ENCODE measurements at places on chromosomes 2 and 18.

DNA sequence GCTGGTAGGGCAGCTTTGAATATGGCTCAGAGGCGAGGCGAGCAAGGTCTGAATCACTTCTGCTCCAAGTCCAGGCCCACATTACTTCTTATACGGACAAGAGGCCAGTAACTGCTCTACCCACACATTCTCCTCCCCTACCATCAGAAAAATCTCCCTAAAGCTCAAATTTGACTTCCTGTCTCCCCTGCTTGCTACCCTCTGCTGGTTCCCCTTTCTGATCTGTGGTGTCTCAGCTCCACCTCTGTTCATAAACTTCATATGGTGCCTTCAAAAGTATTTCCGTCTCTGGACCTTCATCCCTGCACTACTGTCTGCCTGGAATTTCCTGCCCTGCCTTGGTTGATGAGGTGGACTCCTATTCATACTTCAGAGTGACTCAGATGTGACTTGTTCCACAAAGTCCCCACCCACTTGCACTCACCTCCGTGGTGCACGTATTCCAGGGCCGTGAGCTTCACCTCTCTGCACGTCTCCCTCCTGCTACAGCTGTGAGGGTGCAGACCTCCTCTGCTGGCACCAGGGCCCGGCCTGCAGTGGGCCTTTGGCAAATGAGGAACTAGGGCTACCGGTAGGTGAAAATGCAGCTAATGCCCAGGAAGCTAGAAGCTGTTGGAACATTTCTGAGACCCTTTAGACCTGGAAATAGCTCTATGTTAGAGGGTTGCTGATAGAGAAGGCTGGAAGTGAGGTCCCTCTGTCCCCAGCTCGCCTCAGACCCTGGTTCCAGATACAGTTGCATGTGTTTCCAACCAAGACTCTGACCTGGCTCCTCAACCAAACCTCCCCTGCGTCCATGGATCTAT lies 24.6 kb upstream of the KCMF1 start:
- DNase-seq, result peak; percentile 84

DNA sequence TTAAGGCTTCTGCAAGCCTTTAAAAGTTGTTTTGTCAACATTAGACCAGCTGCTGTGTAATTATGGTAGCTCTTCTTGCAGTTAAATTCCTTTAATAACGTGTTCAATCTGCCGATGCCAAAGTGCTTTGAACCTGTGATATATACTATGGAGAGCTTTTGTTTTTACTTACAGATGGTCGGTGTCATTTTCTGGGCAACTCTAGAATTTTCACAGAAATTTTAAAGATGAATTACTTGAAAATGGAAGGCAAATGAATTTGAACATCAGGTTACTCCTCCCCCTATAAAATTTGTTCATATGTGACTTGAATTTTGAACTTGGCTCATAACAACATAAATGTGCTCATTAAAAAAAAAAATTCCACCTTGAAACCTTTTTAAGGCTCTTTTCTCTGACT lies 23.0 kb downstream of the LYPD6 start:
- DNase-seq, result no peak

DNA sequence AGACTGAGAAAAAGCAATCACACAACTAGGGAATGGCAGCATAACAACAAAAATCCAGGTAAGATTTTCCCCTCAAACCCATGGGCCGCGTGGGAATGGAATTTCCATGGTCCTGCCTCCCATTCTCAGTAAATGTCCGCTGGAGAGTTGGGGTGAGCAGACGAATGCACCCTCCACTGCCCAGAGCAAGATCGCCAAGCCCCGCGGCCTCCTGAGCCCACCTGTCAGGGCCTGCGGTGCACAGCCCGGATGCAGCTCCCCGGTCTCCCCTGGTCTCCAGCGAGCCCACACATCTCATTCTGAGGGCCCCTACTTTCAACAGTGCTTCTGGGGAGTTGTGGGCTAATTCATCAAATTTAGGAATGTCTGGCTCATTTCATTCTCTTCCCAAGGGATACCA lies 327.4 kb upstream of the HS6ST1 start:
- no peak for DNase-seq

DNA sequence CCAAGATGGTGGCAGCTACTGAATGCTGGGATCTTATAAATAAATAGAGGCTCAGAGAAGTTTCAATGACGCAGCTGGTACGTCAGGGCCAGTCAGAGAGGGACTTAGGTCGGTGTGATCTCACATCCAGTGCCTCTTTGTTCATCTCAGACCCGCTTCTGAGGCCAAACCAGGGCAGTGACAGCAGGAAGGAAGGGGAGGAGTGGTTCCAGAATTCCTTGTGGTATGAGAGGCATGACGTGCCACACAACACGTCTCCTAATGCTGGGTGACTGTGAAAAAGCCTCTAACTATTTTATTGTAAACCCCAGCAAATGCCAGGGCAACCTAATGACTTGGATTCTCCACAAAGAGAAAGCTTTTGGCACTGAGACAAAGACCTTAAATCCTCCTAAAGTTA lies 423.3 kb downstream of the LPIN1 start:
- DNase-seq, result peak; percentile 77

- DNase-seq, result no peak
These were observed 137.3 kb downstream of the SETBP1 start for GRCh38 chr18:44817831-44818473.

GRCh38 chr2:138123741-138124140 lies 159.5 kb downstream of the HNMT start:
- peak; percentile 10 for DNase-seq

DNA sequence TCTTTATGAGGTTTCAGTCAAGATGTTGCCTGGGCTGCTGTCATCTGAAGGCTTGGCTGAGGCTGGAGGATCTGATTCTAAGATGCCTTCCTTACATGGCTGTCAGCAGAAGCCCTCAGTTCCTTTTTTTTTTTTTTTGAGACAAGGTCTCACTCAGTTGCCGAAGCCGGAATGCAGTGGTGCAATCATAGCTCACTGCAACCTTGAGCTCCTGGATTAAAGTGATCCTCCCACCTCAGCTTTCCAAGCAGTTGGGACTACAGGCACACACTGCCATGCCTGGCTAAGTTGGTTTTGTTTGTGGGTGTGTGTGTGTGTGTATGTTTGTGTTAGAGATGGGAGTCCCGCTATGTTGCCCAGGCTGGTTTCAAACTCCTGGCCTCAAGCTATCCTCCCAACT lies 13.1 kb upstream of the SLC35F5 start:
- no peak for DNase-seq

- peak; percentile 59 for DNase-seq
These were observed 43.6 kb downstream of the EFEMP1 start for GRCh38 chr2:55879976-55880375.

GRCh38 chr2:209525834-209526281 lies 102.0 kb downstream of the MAP2 start:
- DNase-seq, result peak; percentile 92

DNA sequence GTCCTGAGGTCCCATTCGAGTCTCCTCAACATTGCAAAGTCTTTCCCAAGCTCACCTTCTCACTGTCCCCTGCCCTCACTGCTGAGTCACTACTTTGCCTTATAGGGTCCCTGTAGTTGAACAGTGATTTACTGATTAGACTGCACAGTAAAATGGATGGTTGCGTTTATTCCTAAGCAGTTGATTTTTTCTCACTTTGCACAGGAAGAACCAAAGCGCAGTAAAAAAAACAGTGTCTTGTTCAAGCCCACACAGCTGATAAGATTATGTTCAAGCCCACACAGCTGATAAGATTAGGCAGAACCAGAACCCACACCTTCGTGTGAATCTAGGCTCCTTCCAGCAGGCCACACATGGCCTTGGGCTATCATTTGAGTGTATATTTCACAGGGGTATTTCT lies 215.3 kb upstream of the COPS8 start:
- no peak for DNase-seq

DNA sequence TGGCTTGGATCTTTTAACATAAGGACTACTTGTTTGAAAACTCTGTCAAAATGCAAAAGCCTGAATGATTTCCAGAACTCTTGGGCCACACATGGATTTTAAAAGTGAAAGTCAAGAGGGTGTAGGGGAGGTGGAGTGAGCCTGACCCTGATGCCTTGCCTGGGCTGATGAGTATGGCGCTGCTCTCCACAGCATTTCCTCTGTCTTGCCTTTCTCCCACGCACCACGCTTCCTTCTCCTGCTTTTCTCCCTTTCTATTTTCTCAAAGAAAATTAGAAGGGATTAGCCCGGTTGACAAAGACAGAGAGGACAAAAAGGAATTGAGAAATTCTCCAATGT lies 207.0 kb upstream of the CCDC68 start:
- DNase-seq, result no peak

DNA sequence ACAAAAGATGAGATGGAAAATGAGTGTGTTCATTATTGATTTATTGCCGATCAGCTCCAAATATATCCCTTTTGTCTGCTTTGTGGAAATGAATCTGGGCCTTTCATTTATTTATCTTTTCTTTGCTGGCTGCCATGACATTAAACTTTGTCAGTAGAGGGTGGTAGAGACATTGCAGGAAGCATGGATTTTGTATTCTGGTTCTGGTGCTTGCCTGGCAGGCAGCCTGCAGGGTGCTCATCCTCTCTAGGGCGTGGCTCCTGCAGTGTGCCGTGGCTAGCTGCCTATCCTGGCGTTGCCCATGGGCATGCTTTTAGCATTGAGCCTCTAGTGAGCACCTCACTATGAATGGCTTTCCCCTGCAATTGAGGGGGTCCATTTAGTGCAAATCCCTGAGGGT lies 593.1 kb downstream of the RNF144A start:
- DNase-seq, result no peak

GRCh38 chr2:68561372-68561771 lies 82.0 kb upstream of the PROKR1 start:
- DNase-seq, result no peak

DNA sequence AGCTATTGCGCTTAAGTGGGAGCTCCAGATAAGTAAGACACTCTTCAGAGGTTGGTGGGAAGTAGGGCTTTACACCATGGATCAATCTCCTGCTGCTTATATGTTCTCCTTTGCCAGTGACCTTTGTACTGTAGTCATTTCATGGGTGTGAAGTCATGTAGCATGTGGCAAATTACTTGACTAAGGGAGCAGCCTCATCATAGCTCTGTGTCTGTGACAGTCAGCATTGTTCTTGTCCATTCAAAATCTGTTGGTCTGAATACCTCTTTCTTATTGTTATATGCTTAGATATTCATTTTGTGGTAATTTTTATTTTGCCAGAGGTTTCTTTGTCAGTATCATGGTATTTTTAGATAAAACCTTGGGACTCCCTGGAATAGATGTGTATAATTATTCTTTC lies 18.2 kb downstream of the SLC4A1AP start:
- peak; percentile 48 for DNase-seq

GRCh38 chr2:240594511-240595380 lies 8.2 kb downstream of the CAPN10 start:
- DNase-seq, result no peak

DNA sequence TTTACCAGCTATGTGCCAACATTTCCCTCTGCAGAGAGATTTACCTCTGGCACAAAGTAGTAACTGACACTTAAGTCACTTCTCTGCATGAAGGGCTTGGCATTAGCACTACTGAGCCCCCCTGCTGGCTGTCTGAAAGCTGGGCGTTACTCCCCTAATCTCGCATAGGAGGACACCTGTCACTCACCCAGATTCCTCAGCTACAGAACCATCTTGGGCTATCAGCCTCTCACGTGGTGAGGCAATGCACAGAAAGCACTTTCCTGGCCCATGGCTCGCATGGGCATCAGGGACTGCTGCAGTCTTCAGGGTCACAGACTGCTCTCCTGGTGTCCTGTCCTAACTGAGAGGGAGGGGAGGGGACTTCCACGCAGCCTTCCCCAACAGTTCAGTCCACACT lies 12.0 kb downstream of the SERPINE2 start:
- DNase-seq, result no peak

- no peak for DNase-seq
These were observed 398 bp downstream of the CRYBA2 start for GRCh38 chr2:218992703-218993344.

DNA sequence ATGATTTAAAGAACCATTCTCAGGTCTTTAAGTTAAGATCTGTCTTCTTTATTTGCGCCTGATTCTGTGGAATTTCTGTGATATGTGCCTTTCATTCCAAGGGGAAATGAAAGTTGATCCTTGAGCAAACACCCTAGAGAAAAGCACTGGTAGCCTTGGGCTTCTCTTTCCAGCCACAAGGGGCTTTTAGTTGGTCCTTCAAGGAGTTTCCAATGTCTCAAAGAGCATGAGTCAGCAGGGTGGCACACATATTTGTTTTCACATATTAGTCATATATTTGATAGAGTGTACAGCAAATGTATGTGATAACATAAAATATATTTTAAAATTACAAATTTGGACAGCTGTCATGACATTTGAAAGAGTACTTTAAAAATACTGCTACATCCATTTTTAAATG lies 339.5 kb downstream of the TXNL1 start:
- DNase-seq, result peak; percentile 50

DNA sequence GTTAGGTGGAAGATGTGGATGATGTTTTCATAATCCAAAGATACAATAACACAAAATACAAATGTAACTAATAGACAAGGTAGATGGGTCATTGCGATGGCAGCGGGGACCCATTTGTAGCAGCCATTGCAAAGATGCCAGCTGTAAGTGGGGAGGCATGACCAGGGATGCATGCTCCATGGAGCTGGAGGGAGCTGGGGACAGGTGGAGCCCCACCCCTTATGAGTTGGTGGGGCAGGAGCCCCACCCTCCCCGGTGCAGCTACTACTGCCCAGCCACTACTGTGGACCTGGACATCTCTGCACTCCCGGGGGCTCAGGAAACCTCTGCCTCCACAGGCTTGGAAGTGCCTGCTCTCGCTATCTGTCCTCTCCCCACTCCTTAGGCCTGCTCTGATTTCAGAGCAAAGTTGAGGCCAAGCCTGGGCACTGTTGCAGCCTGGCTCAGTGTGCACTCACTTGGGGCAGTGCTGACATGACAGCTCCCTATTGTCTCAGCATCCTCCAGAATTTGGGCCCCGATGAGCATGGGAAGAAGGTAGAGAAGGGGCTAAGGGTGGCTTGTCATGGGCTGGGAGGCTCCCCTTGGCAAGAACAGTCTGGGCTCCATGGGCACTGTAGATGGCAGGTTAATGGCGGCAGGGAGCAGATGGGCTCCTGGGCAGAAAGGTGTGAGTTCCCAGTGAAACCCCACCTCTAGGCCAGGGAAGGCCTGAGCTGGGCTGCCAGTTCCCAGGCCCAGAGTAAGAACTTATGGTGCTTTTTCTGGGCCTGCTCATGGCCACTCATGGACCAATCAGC lies 81.1 kb downstream of the ZNF804A start:
- DNase-seq, result no peak

DNA sequence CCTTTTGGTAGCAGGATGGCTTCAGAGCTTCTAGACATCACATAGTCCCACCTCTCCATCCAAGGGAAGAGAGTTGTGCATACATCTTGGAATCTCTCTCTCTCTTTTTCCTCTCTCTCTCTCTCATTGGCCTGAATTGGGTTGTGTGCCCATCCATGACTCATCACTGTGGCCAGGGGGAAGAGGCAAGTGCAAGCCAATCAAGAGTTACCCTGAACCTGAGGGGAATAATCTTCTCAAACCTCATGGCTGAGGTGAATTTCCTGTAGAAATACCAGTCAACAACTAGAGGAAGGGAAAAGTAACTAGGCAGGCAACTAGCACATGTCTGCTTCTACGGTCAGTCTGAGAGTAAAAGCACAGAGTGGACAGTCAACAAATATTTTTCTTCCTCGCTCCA lies 7.3 kb upstream of the CHN1 start:
- DNase-seq, result peak; percentile 24

Data from fibroblast of upper back skin (primary cell).